ENCODE measurements at places on chromosomes 4 and X.
A peak's percentile ranks its signal among the peaks of the same experiment; 100 is the strongest.

DNA sequence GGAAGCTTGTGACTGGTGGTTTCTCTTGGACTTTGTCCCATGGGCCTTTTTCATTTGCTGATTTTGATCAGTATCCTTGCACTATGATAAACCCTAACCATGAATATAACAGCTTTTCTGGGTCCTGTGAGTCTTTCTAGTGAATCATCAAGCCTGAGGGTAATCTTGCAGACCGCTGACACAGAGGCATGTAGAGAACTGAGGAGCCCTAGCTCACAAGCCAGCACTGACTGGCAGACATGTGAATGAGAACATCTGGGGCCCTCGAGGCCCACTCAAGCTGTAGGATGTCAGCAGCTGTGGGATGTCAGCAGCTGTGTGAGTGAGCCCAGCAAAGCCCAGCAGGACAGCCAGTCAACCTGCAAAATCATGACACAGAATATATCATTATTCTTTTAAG lies 36.7 kb downstream of the HMGB3 start:
- no peaks in the 10 kb centered on the region for H3K4me1 ChIP-seq
- no peak overlapping the region for H3K4me3 ChIP-seq
- DNase-seq, result no peak
- no peaks in the 10 kb centered on the region for H3K36me3 ChIP-seq

- H3K36me3 ChIP-seq, result no peaks in the 10 kb centered on the region
- no peaks in the 10 kb centered on the region for H3K4me1 ChIP-seq
- H3K27me3 ChIP-seq, result no peaks in the 10 kb centered on the region
- H3K4me3 ChIP-seq, result peak overlapping the region; percentile 42
Measured at GRCh38 chrX:69538321-69538876, 34.3 kb downstream of the NALF2 start.

- H3K27me3 ChIP-seq, result no peaks in the 10 kb centered on the region
- no peaks in the 10 kb centered on the region for H3K36me3 ChIP-seq
- H3K4me1 ChIP-seq, result no peaks in the 10 kb centered on the region
- H3K4me3 ChIP-seq, result no peak overlapping the region
- DNase-seq, result no peak
Measured at GRCh38 chr4:153067376-153067775, 131.3 kb downstream of the FHDC1 start.

GRCh38 chr4:10746371-10747171 lies 62.0 kb upstream of the CLNK start:
- no peaks in the 10 kb centered on the region for H3K36me3 ChIP-seq
- DNase-seq, result no peak
- no peak overlapping the region for H3K4me3 ChIP-seq

GRCh38 chr4:6278801-6279197 lies 9.1 kb downstream of the WFS1 start:
- no peak for DNase-seq
- H3K4me1 ChIP-seq, result peaks cover 11% of the 10 kb centered on the region
- H3K27me3 ChIP-seq, result no peaks in the 10 kb centered on the region

DNA sequence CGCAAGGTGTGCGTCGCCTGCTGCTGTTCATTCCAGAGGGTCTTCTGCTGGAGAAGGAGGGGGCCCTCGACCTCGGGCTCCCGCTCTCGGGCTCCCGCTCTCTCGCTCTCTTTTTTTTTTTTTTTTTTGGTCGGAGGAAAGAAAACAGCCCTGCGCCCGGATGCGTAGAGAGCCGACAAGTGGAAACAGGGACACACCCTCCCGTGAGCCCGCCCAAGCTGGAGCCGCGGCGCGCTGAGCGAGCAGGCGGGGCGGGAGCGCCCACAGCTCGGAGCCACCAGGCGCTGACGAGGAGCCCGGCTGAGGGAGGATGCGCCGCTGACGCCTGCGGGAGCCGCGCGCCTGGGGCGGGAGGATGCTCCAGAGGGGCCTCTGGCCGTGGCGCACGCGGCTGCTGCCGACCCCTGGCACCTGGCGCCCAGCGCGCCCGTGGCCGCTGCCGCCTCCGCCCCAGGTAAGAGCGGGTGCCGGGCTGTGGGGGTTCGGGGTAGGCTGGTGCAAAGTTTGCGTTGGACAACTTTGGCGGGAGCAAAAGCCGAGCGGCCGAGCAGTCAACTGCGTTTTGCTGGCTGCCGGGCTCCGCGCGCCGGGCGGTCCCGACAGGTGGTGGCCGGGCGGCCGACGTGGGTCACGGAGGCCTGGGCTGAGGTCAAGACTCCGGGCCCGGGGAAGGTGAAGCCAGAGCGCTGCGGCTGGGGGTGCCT lies at the start of gene MCUB:
Gene MCUB (plus strand): TSS at position 264 of the 704 bp plus-strand sequence. CDS start 92 bp downstream, at position 356.
- peaks cover 7% of the 10 kb centered on the region for H3K27me3 ChIP-seq
- no peaks in the 10 kb centered on the region for H3K36me3 ChIP-seq
- H3K4me3 ChIP-seq, result peak within 1 kb of the TSS; percentile 62
- H3K4me1 ChIP-seq, result no peaks in the 10 kb centered on the region
- H3K27ac ChIP-seq, result no peak within 1 kb of the TSS

DNA sequence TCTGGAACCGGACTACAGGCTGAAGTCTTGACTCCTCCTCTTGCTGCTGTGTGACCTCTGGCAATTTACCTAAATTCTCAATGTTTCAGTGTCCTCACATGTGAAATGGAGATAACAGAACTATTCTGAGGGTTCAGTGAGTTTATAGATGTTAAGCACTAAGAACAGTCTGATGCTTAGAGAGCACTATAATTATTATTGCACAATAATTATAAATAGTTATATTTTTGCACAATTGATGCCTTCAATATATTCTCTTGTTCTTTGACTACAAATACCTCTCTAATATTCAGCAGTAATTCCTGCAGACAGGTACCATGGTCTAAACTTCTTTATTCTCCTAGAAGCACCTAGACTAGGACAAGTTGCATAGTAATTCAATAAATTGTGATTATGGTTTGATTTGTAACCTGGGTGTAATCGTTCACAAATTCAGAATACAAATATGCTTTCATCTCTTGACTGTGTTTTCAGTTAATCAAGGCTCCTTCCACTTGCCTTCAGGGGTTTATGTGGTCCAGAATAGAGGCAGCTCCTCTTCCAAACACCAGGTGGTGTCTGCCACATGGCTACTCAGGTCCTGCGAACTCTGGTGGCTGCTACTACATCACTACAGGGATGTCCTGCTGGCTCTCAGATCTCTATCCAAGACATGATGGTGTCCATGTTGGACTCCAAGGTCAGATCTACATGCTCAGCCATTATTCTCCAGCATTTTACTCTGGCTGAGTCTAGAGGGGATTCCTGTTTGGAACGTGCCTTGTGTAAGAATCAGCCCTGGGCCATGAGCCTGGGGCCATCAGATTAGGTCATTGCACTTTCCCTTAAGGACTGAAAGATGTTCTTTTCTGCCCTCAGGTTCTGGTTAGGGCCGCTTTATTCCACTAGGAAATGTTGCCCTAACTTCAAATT lies 103.4 kb downstream of the QRFPR start:
- H3K4me1 ChIP-seq, result no peaks in the 10 kb centered on the region
- no peak overlapping the region for H3K4me3 ChIP-seq
- no peaks in the 10 kb centered on the region for H3K27me3 ChIP-seq
- no peak overlapping the region for H3K27ac ChIP-seq

- DNase-seq, result no peak
- no peaks in the 10 kb centered on the region for H3K36me3 ChIP-seq
- no peaks in the 10 kb centered on the region for H3K4me1 ChIP-seq
Measured at GRCh38 chrX:24761306-24761705, 67.6 kb downstream of the POLA1 start.

GRCh38 chrX:94058728-94059382 lies 384.8 kb downstream of the FAM133A start:
- no peak overlapping the region for H3K27ac ChIP-seq
- no peak overlapping the region for H3K4me3 ChIP-seq

DNA sequence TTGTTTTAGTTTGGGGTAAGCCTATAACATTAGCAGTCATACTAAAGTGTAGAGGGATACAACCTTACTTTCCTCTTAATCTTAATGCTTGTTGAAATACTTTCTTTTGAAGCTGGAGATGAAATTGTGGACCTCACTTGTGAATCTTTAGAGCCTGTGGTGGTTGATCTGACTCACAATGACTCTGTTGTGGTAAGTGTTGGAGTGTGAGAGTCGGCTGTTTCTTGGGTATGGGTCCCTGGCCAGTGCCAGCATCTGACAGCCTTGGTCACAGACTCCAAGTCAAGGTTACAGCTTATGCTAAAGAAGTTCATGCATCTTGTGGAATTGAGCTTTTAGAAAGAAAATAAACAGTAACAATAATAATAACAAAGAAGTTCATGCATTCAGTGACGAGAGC lies 31.6 kb downstream of the RNF4 start:
- peaks cover 46% of the 10 kb centered on the region for H3K36me3 ChIP-seq
- H3K27me3 ChIP-seq, result no peaks in the 10 kb centered on the region
- DNase-seq, result no peak
- H3K4me3 ChIP-seq, result no peak overlapping the region
- H3K4me1 ChIP-seq, result no peaks in the 10 kb centered on the region

- no peaks in the 10 kb centered on the region for H3K27me3 ChIP-seq
- no peak overlapping the region for H3K27ac ChIP-seq
- H3K4me3 ChIP-seq, result no peak overlapping the region
- H3K36me3 ChIP-seq, result no peaks in the 10 kb centered on the region
Measured at GRCh38 chr4:47551682-47552081, 66.6 kb downstream of the ATP10D start.

- no peaks in the 10 kb centered on the region for H3K27me3 ChIP-seq
- peak overlapping the region; percentile 84 for H3K27ac ChIP-seq
- DNase-seq, result peak; percentile 84
- H3K36me3 ChIP-seq, result no peaks in the 10 kb centered on the region
- H3K4me3 ChIP-seq, result peak overlapping the region; percentile 75
Measured at GRCh38 chrX:73943693-73944562, 360.1 kb upstream of the ZCCHC13 start.

DNA sequence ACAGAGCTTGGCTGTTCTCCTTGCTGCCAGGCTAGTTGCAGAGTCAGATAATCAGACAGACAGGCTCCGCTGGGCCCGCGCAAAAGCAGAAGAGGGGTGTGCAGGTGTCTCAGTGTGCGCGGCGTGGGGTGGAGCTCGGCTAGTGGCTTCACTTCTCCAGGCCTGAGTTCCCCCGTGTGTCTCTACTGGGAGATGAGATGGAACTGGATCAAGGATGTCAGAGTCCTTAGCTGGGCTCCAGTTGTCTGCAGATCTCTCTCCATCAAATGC lies 21.1 kb downstream of the HTRA3 start:
- H3K27ac ChIP-seq, result no peak overlapping the region
- no peak overlapping the region for H3K4me3 ChIP-seq
- no peaks in the 10 kb centered on the region for H3K27me3 ChIP-seq
- no peaks in the 10 kb centered on the region for H3K4me1 ChIP-seq
- H3K36me3 ChIP-seq, result no peaks in the 10 kb centered on the region

- no peak overlapping the region for H3K27ac ChIP-seq
- no peak overlapping the region for H3K4me3 ChIP-seq
- no peaks in the 10 kb centered on the region for H3K27me3 ChIP-seq
Measured at GRCh38 chrX:45628041-45628440, 427.4 kb upstream of the DIPK2B start.

DNA sequence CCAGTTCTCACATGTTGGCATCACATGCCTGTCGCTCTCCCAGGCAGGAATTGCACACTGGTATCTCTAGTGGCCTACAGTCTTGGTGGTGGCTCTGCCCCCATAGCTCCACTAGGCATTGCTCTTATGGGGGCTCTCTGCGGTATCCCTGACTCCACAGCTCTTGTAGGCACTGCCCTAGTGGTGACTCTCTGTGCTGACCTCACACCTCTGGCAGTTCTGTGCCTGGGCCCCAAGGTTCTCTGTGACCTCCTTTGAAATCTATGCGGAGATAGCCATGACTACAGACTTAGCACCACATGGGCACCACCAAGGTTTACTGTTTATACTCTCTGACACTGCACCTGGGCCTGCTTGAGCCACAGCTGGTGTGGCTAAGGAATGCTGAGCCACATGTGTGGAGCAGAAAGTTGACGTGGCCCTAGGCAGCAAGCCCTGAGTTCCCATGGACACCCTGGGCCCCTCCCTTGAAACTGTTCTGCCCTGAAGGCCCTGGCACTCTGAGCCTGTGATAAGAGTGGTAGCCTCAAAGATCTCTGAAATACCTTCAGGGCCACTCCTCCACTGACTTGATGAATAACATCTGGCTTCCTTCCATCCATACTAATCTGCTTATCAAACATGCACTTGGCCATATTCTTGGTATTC lies 8.0 kb downstream of the SLC9B1 start:
- no peaks in the 10 kb centered on the region for H3K27me3 ChIP-seq
- no peak overlapping the region for H3K27ac ChIP-seq
- no peak for DNase-seq
- no peaks in the 10 kb centered on the region for H3K36me3 ChIP-seq
- H3K4me1 ChIP-seq, result peaks cover 14% of the 10 kb centered on the region

DNA sequence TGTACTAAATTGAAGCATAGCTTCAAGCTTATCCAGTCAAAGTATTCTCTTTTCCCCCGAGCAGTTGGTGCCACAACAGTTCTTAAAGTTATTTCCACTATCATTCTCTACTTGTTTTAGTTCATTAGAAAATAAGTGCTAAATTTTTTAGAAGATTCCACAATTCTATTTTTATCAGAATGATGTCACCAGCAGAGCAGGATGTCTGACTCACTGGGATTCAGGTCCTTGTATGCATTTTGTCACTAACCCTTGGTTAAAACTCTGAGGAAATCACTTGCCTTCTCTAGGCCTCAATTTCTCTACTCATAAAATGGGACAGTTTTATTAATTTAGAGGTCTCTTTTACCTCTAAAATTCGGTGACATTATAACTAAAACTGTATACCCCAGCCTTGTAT lies 3.4 kb downstream of the DDX53 start:
- no peaks in the 10 kb centered on the region for H3K36me3 ChIP-seq
- no peak for DNase-seq
- H3K27me3 ChIP-seq, result peaks cover 5% of the 10 kb centered on the region
- no peak overlapping the region for H3K4me3 ChIP-seq
- no peaks in the 10 kb centered on the region for H3K4me1 ChIP-seq

- no peak overlapping the region for H3K4me3 ChIP-seq
- no peaks in the 10 kb centered on the region for H3K27me3 ChIP-seq
- no peak overlapping the region for H3K27ac ChIP-seq
- no peak for DNase-seq
- H3K36me3 ChIP-seq, result no peaks in the 10 kb centered on the region
- H3K4me1 ChIP-seq, result no peaks in the 10 kb centered on the region
Measured at GRCh38 chr4:874056-874455, 48.1 kb upstream of the CPLX1 start.

GRCh38 chr4:81136161-81136905 lies 78.7 kb downstream of the PRKG2 start:
- no peak overlapping the region for H3K27ac ChIP-seq
- H3K36me3 ChIP-seq, result no peaks in the 10 kb centered on the region
- H3K27me3 ChIP-seq, result no peaks in the 10 kb centered on the region
- H3K4me3 ChIP-seq, result no peak overlapping the region
- DNase-seq, result no peak

DNA sequence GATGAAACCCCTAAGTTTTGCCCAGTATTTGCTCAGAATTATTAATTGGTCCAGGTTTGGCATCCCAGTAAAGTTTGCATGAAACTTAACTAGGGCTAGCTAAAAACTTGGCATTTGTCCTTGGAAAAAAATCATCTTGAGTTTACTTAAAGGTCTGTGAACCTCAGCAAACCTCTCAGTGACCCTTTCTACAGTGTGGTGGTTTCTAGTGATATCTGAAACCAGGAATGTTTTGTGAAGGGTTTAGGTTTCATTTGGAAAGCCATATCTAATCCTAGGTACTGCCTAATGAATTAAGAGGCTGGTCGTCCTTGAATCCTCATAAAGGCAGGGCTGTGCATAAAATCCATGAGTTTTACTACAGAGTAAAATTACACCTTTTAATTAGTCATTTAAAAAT lies 218.5 kb upstream of the ANKRD50 start:
- H3K4me1 ChIP-seq, result no peaks in the 10 kb centered on the region
- H3K27me3 ChIP-seq, result no peaks in the 10 kb centered on the region
- no peaks in the 10 kb centered on the region for H3K36me3 ChIP-seq
- no peak for DNase-seq
- no peak overlapping the region for H3K4me3 ChIP-seq
- H3K27ac ChIP-seq, result no peak overlapping the region
